HTR-8/SVneo (cell line): ENCODE measurements at places on chromosomes 3 and 15.

DNA sequence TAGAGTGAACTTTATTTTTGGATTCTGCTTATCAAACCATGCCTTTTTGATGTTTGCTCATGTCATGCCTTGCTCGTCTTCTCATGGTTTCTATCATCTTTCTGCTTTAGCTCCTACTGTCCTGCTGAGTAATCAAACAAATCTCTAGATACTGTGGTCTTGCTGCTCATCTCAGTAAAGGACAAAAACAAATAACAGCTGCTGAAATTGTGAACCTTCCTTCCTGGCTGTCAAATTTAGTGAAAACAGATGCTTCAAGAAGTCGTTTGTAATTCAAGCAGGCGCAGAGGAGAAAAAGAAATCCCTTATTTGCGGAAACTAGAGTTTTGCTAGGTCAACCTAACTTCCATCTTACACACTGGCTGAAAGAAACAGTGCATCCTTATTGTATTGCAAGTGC is 616.1 kb upstream of the ALCAM start:
- no peak for DNase-seq

DNA sequence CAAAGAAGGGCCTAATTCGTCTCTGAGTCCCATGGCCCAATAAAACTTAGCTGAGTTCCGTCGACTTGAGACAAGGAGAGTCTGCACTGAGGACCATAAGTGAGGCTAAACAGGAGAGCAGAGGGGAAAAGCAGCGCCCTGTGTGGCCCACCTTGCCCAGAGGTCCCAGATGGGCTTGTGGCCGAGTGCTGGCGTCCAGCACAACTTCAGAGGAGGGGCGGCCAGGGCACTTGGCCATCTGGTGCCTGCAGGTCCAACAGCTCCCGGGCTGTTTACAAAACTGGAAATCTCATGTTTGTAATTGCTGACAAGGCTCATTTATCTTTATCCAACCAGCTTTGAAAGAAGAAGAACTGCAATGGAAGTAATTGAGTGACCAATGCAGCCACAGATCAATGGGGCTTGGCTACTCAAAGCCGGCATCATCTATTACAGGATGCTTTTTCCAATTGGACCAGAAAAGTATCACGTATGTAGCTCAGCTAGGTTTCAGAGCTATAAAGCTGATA is 306.3 kb downstream of the OCA2 start:
- DNase-seq = no peak

DNA sequence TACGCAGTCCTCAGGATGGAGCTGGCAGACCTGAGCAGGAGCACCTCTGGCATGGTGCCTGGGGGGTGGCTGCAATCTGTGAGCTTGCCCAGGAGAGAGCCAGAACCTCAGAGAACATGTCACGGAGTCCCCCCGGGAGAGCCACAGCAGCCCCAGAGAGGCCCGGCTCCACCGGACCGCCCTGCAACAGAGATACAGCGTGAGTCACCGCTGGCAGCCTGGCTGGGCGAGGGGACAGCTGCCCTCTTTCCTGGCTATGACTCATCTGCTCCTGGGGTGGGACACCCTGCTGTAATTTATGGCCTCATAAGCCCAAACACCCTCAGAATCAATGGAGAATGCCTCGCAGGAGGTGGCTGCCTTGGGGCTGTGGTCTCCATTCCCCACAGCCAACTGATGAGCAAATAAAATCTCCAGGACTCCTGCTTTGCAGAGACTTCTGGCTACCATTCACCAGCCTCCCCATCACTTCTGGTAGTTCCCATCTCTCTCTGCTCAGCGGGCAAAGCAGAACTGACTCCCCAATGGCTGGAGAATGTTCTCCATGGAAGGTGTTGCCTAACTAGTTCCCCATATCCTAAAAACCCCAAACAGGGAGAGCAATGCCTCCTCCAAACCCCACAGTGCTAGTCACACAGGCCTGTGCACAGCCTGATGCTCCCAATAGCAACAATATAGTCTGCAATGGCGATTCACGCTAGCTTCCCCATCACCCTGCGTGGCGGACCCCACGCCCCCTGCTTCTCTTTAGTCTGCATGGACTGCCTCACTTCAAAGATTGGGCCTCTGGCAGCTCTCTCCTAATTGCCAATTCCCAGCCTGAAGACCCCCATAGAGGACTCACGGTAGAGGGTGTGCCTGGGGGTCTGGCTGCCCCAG is 21.6 kb downstream of the ACSBG1 start:
- DNase-seq = peak; percentile 91

DNA sequence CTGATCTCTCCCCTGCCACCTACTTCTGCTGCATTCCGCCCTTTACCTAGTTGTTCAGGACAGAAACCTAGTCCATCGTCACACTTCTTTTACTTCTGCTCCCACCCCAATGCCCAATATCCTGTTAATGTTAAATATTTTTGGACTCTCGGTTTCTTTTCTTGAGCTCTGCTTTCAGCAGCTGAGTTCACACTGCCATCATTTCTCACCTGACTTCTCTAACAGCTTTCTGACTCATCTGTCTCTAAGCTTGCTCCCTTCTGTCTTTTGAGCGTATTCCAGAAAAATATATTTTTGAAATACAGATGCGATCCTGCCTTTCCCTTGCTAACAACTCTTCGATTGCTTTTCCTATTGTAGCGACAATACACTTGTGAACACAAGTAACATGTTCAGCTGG is 183.4 kb downstream of the KLHL25 start:
- no peak for DNase-seq

GRCh38 chr3:77825001-77825827 is 785.3 kb downstream of the ROBO2 start:
- peak; percentile 58 for DNase-seq

DNA sequence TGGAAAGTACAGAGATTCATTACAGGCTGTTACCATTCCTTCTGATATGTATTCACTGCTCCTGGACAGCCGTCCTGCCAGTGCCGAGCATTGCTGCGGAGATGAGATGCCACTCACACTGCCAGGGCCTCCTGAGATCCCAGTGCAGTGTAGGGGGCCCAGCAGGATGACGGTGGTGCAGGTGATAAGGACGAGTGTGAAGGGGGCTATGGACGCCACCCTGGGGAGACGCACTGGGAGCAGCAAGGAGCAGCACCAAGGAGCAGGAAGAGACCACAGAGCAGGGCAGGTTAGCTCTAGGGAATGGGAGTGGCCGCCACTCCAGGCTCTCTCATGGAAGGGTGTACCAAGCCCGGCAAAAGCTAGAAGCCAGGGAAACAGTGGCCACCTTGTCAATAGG is 4.0 kb upstream of the KLF15 start:
- DNase-seq = no peak

GRCh38 chr15:63203451-63204090 is 14.2 kb downstream of the RAB8B start:
- no peak for DNase-seq

DNA sequence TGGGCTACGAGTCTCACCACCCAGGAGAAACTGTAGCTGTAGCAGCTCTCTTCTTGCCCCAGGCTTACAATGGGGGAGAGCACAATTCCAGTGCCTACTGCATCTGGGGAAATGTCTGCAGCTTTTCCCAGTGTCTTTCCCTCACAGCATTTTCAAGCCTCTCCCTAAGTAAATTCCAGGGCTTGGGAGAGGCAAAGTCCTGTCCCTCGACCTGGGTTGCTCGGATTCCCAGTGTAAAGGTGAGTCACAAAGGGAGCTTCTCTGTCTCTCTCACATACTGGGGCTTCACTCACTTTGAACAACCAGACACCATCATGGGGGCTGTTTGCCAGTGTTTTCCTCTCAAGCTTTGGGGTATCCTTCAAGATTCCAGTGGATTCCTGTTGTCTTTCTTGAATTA is 689.4 kb upstream of the NAALADL2 start:
- DNase-seq = no peak

GRCh38 chr3:146345900-146346299 is 95.0 kb upstream of the PLSCR4 start:
- DNase-seq = no peak

- no peak for DNase-seq
Observed at GRCh38 chr15:66711862-66712261, 9.8 kb downstream of the SMAD6 start.

- DNase-seq = no peak
Observed at GRCh38 chr3:129261894-129262293, 12.5 kb downstream of the COPG1 start.

DNA sequence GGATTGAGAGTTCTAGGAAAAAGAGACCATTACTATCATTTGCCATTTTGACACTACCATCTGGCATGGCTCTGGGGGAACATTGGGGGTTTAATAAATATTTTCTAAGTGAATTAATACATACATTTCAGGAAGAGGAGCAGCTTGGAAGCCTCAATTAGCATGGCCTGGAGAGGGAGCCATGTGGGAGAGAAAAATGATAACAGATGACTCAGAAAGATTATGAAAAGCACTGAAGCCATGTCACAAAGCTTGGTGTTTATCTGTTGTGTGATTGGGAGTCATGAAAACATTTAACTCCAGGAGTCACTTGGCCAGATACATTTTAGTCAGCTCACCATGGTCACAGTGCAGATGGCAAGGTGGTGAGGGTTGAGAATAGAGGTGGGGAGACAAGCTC is 121.0 kb downstream of the SSR3 start:
- DNase-seq = no peak

DNA sequence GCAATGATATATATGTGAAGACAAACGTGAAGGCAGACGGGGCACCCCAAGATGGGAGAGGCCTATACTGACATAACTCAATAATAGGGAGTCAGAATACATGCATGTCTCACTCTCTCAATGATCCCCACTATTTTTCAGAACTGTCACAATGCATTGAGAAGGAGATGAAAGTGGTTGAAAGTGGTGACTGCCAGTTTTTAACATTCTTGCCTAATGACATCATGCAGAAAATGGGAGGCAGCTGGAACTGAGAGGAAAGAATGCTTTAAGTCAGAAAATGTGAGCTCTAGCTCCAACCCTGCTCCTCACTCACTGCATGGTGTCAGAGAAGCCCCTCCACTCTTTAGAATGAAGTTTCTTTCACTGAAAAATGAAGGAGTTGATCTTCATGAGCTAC is 55.3 kb upstream of the P2RY1 start:
- no peak for DNase-seq

GRCh38 chr3:114110439-114110838 is 53.9 kb downstream of the QTRT2 start:
- no peak for DNase-seq

DNA sequence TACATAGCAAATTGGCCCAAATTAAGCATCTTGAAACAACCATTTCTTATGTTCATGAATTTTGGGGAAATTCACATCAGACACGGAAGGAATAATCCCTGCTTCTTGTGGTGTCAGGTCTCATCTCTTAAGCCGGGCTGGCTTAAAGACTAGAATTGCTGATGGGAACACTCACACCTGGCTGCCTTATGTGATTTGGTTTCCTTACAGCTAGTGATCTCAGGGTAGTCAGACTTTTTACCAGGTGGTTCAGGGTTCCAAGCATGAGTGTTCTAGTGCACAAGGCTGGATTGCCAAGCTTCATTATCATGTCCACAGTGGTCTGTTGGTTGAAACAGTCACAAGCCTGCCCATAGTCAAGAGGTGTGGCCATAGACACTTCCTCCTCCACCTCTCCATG is 20.3 kb upstream of the CCNL1 start:
- DNase-seq = no peak

DNA sequence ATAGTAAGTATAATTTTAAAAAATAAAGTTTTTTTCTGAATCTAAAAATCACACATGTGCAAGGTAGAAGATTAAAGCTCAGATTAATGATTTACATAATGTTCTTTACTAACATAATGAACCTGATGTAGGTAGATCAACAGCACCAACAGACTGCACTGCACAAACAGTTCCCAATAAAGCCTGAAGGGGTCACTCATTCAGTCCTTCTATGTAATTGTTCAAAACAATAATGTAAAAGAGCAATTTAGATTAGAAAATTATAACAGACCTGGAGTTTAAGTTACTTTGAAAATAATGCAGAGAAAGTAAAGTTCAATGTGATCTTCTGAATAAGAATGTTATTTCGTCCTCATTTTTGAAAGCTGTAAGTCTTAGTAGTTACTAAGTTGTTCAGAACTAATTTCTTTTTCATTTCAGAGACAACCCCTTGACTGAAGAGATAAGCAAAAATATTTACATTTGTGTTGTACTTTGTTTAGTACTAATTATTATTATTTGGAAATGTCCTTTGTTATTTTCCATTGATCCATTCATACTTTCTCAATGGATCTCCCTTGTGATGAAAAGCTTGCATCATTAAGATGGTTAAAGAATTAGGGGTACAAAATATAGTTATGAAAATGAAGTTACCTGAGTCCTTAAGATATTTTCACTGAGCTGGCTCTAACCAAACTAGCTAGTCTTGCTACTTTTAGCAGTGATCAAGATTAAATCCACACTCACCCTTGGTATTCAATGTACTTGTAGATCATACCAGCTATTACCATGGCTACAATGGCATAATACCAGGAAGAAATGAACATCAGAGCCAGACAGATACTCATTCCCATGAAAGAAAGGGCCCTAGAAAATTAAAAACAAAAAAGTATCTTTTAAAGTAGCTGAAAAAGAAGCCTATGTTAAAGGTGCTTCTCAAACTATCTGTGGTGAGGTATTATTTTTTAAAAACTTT is 16.8 kb downstream of the EMC4 start:
- DNase-seq = peak; percentile 23

DNA sequence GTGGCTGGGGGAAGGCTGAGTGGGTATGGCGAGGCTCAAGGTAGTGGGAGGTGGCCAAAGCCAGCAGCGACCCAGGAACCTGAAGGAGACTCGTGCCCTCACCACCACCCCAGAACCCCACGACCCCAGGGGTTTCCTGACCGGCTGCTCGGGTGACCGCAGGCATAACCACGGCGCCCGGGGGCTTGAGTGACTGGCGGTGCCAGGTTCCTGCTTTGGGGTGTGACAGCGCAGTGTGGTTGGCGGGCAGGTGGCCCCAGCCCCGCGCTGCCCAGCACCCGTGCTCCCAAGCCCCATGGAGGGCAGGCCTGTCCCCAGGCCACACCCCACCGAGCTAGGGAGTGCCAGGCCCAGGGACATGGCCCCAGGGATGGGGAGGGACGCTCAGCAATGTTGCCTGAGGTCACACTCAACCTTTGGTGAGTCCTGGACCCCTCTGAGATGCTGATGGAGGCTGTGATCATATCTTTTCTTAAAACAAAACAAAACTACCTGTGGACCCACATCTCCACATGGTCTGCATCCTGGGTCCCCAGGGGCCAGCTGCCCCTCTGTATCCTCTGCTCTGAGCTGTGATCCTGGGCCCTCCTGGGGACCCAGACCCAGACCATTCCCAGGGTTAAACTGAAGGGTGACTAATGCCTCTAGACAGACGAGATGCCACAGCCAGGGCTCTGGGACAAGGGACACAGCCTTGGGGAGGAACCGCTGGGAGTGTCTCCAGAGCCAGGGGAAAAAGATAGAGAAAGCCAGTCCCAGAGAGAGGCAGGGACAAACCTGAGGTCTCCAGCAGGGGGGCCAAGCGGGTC is 13.0 kb downstream of the DNAJB8 start:
- DNase-seq = no peak

GRCh38 chr15:80662757-80663553 is 32.2 kb upstream of the ABHD17C start:
- no peak for DNase-seq

- DNase-seq = no peak
Observed at GRCh38 chr15:93173369-93173768, 84.4 kb upstream of the RGMA start.

DNA sequence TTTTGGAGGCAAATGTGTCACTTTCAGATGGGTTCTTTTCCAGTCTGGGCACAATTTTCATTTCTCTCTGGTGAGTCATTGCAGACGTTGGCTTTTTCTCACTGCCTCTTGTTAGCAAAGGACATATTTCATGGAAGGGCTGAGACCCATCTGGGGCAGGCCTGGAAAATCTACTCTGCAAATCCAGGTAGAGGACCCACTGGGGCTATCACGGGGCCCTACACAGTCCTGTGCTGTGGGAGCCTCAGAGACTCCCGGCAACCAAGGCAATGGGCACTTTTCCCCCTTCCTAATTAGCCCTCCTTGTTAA is 58.0 kb downstream of the HRH1 start:
- peak; percentile 69 for DNase-seq
